ENCODE measurements at places on chromosomes 5 and 9. TPM values are rescaled to one million over a fixed set of nuclear protein-coding genes. Genes with fewer than 3 reads are reported as not detected.

- no peaks in the 10 kb centered on the region for H3K27me3 ChIP-seq
- H3K4me1 ChIP-seq = no peaks in the 10 kb centered on the region
- DNase-seq = no peak
Measured at GRCh38 chr5:127824126-127824525, 120.9 kb downstream of the CCDC192 start.

GRCh38 chr5:150053713-150054392, 32.5 kb downstream of the CSF1R start:
- no peak overlapping the region for H3K27ac ChIP-seq
- no peak overlapping the region for H3K4me3 ChIP-seq
- peaks cover 56% of the 10 kb centered on the region for H3K36me3 ChIP-seq

- H3K27me3 ChIP-seq = no peaks in the 10 kb centered on the region
- H3K4me3 ChIP-seq = peak overlapping the region; percentile 71
- H3K36me3 ChIP-seq = no peaks in the 10 kb centered on the region
- DNase-seq = no peak
- H3K4me1 ChIP-seq = peaks cover 26% of the 10 kb centered on the region
Measured at GRCh38 chr5:179558932-179559283, 8.6 kb downstream of the RUFY1 start.

Gene ZBTB6
- 5.9 TPM for total RNA-seq

Gene NIPBL
- 67.8 TPM for total RNA-seq

Measured in vagina (tissue), 2 donors.